Stromal cell of bone marrow (primary cell): ENCODE measurements at places on chromosomes 5 and 9.

DNA sequence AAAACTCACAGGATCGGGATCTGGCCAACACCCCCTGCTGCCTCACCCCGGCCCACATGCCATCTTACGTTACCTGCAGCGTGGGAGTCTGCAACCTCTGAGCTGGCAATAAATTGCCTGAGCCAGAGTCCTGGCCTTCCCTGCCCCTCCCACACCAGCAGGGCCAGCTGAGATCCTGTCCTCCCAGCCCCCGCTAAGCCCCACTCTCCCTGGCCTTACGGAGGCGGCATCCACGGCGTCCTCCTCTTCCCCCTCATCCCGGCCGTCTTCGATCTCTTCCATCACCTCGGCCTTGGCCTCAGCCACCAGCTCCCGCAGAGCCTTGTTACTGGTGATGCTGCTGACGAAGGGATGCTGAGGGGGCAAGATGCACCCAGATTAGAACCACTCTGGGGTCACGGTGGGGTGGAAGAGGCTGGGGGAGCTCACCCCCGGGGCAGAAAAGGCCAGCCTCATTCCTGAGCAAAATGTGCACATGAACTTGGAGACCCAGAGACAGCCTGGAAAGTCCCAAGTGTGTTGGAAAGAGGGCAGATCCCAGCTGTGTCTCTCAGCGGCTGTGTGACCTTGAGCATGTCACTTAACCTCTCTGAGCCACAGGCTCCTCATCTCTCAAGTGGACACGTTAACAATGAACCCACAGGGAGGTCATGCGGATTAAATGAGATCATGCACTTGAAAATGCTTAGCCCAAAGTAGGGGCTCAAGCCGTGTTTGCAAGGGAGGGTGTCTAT, 89.9 kb upstream of the FBXW11 start:
- DNase-seq: no peak

DNA sequence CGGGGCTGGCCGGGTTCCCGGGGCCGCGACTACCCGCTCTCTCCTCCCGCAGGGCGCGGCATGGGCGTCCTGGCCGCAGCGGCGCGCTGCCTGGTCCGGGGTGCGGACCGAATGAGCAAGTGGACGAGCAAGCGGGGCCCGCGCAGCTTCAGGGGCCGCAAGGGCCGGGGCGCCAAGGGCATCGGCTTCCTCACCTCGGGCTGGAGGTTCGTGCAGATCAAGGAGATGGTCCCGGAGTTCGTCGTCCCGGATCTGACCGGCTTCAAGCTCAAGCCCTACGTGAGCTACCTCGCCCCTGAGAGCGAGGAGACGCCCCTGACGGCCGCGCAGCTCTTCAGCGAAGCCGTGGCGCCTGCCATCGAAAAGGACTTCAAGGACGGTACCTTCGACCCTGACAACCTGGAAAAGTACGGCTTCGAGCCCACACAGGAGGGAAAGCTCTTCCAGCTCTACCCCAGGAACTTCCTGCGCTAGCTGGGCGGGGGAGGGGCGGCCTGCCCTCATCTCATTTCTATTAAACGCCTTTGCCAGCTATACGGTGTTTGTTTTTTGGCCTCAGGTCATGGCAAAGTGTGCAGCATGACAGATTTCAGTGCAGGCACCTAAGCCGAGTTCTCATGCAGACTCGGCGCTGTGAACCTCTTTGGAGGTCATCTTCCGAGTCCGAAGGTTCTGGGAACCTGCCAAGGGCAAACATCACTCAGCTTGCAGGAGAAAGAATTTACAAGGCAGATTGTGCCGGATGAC, 516 bp downstream of the MRPL41 start:
- no peak for DNase-seq

DNA sequence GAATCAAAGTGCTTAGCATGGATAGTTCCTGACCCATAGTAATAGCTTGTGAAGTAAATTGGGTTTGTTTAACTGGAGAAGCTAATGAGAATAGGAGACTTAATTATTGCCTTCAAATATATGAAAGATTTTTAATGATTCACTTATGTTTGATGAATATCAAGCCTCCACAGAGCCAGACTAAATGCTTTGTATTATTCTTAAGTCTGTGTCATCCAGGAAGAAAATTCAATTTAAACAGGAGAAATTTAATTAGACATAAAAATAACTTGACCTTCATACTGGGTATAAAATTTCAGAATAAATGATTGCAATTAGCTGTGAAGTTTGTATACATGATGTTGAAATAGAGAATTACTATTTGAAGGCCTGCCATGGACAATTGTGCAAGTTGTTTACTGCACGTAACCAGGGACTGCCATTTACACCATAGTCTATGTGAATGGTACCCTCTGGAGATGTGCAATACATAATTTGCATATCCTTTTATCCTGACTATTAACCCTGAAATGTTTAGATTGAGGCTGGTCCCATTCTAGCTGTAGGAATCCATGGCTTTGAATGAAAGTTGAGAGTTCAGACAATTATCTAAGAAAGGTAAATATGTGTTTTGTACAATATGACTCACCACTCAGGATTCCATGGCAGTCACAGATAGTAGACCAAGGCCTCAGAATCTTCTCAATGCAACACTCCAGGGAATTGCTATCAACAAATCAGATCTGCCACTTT, 133.5 kb upstream of the IL12B start:
- no peak for DNase-seq

DNA sequence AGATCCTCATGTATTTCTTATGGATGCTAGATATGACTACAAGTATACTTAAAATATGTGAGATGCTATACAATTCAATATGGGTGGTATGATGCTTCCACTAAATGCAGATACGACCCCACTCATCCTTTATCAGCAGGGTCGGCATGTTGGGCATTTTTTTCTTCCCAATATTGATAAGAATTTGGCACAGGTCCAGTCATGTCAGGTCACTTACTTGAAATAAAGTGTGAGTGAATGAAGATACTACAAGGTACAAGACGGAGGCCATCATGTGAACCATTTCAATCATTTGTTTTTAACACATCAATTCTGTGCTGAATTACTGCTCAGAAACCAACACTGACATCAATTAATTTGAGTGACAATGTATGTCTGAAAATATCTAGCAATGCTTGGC, 146.9 kb upstream of the GNA14 start:
- no peak for DNase-seq

DNA sequence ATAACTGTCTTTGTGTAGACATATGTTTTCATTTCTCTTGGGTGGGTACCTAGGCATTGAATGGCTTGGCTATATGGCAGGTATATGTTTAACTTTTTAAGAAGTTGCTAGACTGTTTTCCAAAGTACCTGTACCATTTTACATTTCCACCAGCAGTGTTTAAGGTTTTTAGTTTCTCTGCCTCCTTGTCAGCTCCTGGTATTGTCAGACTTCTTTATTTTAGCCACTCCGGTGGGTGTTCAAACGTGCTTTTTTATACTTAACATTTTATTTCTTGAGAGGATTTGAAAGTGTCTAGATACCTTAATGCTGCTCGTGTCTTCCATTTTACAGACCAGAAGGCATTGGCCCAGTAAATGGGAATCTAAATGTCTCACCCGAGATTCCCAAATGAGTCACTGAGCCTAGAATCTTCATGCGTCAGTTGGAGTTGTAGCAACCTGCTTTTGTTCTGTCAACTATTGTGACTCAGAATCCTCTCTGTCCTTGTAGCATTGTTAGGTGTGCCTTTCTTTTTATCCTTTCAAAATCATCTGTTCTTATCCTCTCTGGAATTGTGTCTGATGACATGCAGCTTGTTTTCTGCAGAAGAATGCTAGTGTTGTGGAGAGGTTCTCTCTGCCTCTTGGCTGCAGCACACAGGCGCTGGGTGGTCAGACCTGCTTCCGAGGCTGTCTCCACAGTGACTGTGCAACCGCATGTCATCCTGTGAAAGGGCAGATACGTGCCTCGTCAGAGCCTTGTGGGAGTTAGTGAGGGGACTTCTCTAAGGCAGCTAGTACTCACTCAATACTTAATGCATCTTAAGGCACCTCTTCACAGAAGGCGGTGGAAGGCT, 291.8 kb downstream of the AOPEP start:
- peak; percentile 95 for DNase-seq

DNA sequence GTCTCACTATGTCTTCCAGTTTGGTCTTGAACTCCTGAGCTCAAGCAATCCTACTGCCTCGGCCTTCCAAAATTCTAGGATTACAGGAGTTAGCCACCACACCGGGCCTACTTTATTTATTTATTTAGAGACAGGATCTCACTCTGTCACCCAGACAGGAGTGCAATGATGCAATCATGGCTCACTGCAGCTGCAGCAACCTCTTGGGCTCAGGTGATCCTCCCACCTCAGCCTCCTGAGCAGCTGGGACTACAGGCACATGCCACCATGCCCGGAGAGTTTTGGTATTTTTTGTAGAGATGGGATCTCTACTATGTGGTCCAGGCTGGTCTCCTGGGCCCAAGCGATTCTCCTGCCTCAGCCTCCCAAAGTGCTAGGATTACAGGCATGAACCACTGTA, 32.8 kb downstream of the PHAX start:
- no peak for DNase-seq

GRCh38 chr5:132462856-132463745, 27.5 kb downstream of the IRF1 start:
- DNase-seq: no peak

DNA sequence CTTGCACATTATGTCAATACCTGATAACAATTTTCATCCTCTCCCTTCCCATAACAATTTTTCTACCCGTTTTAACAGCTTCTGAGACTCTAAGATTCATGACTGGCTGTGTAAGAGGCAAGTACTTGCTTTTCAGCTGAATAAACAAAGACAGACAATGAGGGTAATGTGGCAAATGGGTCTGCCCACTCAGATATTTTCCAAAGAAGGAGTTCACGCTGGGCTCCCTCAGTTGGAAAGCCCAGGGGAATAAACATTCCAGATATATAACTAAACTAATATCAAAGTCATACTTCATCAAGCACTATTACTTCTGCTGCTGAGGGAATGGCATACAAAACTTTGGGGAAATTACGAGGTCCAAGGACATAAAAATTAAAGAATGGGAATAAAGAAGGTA, 24.4 kb downstream of the MEGF9 start:
- no peak for DNase-seq

GRCh38 chr9:68653141-68653595, 51.9 kb upstream of the PIP5K1B start:
- no peak for DNase-seq

DNA sequence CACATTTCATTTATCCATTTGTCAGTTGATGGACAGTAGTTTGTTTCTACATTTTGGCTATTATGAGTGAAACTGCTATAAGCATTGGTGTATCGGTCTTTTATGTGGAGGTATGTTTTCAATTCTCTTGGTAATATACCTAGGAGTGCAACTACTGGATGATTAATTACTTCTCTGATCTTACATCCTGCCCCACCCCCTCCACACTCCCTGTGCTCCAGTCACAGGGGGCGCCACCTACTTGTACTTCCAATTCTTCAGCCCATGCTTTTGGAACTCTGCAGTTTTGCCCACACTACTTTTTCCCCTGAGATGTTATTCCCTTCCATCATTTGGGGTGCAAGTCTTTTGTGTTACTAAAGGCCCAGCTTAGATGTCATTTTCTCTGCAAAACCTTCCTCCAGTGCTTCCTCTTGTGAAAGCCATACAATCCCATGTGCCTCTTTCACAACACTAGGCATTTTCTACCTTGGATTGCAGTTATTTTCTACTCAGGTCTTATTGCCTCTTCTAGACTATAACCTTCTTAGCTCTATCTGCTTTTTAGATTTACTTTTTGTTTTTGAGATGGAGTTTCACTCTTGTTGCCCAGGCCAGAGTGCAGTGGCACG, 42.1 kb downstream of the SEC61B start:
- DNase-seq: no peak

DNA sequence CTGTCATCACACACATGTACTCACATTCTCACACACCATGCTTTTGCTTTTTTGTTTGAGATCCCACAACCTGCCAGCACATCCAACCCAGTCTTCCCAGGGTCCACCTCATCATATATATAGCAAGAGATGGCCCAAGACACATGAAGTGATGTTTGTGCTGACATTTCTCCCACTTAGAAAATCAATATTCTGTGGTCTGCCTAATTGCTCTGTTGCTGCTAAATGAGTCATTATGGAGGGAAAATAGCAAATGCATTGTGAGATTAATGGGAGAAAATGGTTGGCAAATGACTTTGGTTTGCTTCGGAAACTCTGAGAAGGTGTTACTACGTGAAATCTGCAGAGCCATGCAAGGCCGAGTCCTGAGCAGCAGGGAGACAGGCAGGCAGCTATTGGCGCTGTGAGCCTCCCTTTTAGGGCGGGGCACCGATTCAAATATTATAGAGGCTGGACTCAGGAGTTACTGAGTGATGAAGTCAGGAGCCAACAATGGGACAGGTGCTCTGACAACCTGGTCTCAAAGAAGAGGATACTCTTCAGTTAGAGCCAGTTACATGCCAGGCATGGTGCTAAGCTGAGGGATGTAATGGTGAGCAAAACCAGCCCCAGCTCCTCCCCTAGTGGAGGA, 62.8 kb downstream of the DAB2IP start:
- DNase-seq: no peak

DNA sequence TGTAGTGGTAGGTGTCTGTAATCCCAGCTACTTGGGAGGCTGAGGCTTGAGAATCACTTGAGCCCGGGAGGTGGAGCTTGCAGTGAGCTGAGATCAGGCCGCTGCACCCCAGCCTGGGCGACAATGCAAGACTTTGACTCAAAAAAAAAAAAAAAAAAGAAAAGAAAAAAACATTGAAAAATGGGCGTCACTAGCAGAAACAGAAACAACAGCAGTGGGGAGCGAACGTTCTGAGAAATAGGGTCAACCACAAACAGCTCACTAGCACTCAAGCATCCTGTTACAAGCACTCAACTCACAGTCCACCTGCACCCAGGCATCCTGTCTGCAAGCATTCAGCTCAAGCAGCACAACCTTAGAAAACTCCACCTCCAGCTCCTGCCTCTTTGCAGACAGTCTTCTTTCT, 17.2 kb downstream of the TRIM14 start:
- no peak for DNase-seq

GRCh38 chr5:142901476-142902185, 131.5 kb downstream of the ARHGAP26 start:
- no peak for DNase-seq

- DNase-seq: no peak
These were observed 33.0 kb upstream of the NCS1 start for GRCh38 chr9:130139251-130139650.

DNA sequence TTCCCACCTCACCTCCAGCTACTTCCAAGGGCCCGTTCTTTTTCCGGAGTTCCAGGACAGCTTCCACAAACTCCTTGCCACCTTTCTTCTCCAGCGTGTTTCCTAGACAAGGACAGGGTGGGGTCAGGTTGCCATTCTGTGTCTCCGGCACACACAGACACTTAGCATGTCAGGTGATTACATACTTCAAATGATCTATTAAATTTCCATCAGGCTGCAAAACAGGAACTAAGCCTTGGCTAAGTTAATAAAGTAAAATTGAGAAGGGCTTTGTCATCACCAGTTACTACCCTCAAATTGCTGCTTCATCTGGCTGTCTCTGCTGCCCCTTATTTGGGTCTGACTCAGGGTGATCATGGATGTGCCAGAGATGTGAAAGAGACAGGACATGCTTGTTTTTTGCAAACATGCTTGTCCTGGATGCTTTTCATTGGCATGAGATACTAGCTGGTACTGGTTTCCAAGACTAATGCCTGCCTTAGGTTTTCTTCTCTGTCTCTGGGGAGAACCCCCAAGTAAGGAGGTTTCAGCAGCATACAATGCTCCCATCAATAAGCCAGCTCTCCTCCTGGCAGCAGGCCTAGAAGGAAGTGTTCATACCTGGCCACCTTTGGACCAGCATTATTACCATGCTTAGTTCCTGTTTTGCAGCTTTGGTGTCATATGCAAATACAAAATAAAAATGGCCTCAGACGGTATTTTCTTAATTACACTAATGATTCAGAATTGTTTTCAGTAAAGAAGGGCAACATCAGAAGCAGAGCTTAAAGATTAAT, 52.9 kb downstream of the MACROH2A1 start:
- DNase-seq: no peak
